ENCODE measurements at places on chromosomes 1 and 21.

DNA sequence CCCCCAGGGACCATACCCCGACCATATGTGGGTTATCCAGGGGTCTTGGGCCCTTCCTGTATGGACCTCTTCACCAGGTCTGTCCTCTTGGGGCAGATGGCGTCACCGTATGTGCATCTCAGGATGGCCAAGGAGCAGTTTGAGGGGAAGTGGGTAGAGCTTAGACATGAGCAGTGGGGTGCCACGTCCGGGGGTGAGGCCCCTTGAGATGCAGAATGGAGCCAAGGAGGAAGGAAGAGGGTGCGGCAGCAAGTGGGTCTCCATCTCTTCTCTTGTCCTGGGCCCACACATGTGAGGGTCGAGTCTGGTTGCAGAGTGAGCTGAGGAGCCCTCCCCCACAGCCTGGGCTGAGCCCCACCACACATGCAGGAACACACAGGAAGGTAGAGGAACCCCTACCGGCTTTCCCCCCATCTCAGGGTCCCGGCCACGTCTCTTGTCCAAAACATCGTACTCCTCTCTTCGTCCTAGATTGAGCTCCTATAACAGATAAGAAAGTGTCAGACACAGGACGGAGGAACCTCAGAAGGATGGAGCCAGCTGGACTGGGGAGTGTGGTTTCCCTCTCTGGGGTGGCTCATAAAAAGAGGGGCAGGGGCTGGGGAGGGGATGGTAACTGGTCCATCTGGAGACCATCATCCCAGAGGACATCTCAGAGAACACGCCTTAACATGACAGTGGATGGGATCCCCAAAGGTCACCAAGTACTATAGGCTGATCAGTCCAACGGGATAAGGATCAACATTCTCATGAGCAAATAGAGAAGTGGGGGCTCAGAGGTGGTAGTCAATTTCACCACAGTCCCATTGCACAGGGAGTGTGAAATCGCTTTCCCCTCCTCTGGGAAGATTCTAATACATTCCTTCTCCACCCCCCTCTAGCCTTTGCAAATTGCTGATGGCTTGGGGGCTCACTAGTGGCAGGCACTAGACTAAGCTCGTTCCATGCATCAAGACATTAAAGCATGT, 79.9 kb downstream of the CD247 start:
- no peak for DNase-seq

DNA sequence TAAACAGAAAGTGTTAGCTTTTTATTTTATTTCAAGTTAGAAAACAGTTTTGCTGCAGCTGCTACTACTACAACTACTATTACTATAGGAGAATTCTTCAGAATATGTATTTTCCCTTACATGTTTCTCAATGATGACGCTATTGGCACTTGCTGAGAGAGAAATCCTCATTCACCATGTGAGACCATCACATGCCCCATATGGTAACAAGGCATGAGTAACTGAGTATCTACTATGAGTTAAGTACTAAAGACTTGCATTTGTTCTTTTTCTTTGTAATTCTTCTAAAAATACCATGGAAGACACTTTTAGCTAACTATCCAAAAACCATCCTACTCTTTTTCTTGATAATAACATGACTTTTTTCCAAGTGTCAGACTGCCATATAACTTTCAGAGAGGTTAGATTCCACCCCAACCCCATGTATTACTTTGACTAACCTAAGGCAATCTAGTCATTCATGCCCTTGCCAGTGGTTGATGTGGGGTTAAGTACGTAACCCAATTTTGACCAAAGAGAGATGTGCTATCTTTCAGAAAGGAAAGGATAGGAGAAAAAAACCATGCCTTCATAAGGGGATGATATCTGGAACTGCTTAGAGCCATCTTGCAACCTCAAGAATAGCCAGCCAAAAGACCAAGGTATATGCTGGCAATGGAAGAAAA, 42.9 kb downstream of the COP1 start:
- no peak for DNase-seq

DNA sequence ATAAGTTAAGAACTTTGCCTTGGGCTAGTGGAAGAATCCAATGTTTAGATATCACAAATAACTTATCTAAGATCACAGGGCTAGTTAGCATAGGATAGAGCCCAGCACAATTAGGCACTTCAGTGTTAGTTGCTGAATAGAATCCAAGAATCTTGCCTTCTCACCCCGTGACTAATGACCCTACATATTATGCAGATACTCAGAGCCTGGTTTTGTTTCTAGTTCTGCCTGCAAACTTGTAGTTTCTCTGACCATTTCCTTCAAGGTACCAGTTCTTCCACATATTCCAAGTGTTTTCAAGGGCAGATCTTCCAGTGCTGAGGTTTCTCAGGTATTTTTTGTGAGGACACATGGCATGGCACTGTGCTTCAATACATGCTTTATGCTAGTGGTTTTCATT, 239.3 kb downstream of the KCNK2 start:
- DNase-seq: no peak

GRCh38 chr1:50929376-50929958, 30.6 kb downstream of the FAF1 start:
- DNase-seq: no peak

DNA sequence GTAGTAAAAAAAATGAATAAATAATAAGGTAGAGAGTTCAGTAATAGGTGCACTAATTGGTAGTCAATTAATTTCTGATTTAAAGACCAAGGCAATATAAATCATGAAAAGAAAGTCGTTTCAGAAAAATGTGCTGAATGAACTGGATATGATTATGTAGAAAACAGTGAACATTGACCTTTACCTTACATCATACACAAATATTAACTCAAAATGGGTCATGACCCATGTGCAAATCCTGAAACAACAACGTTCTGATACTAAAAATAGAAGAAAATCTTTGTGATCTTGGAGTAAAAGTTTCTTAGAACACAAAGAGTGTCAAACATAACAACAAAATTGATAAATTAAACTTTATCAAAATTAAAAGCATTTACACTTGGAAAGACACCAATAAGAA, 39.1 kb downstream of the COL11A1 start:
- no peak for DNase-seq

DNA sequence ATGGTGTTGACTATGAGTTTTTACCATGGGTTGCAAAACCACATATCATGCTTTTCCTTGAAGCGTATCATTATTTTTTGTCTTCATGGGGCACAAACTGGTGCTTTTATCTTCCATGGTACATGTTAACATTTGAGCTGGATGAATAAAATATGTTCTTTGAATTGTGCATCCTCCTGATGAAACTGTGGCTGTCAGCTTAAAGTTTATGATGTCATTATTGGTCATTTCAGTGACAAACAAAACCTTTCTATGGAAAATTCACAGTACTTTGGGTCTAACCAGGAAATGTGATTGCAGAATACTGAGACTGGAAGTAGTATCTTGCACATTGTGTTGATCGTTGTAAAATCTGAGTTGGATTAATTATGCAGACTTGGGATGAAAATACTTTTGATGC, 291.7 kb upstream of the ZRANB2 start:
- no peak for DNase-seq

DNA sequence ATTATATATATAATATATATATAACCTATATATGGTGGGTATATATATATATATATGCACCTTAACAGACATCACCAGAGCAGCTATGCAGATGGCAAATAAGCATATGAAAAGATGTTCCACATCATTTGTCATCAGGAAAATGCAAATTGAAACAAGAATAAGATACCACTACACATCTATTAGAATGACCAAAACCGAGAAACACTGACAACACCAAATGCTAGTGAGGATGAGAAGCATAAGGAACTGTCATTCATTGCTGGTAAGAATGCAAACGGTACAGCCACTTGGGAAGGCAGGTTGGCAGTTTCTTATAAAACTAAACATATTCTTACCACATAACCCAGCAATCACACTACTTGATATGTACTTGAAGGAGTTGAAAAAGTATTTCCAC, 219.8 kb upstream of the PRMT6 start:
- DNase-seq: no peak

GRCh38 chr1:25054526-25055323, 124.6 kb upstream of the RUNX3 start:
- DNase-seq: no peak

- no peak for DNase-seq
These were observed 28.3 kb downstream of the SUCO start for GRCh38 chr1:172561252-172561651.

GRCh38 chr1:228362141-228362883, 44.3 kb downstream of the TRIM11 start:
- no peak for DNase-seq

DNA sequence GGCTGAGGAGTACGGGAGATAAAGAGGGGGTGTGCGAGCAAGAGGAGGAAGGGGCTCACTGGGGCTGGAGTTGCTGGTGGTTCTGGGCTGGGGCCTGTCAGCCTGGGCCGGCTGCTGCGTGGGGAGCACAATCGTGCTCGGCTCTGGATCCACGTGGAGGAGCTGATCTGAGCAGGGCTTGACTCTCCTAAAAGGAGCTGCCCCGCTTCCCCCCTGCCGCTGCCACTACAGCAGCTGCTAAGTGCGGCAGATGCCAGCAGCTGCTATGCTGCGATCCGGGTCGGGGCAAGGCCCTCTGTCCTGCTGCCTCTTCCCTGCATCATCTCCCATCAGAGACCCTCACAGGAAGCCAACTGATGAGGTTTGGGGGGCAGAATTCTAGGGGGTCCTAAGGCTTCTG, 165.9 kb downstream of the PCBP3 start:
- no peak for DNase-seq

All from stimulated activated CD8-positive, alpha-beta memory T cell treated with anti-CD3 and anti-CD28 coated beads, Interleukin-4, amount 100 ng/mL, for 48 hours (primary cell).